Vagina (tissue), 2 donors: ENCODE measurements at places on chromosomes 6 and 20. TPM values are rescaled to one million over a fixed set of nuclear protein-coding genes. Genes with fewer than 3 reads are reported as not detected.

SYCP2 gene
- 3.2 TPM for total RNA-seq

DNA sequence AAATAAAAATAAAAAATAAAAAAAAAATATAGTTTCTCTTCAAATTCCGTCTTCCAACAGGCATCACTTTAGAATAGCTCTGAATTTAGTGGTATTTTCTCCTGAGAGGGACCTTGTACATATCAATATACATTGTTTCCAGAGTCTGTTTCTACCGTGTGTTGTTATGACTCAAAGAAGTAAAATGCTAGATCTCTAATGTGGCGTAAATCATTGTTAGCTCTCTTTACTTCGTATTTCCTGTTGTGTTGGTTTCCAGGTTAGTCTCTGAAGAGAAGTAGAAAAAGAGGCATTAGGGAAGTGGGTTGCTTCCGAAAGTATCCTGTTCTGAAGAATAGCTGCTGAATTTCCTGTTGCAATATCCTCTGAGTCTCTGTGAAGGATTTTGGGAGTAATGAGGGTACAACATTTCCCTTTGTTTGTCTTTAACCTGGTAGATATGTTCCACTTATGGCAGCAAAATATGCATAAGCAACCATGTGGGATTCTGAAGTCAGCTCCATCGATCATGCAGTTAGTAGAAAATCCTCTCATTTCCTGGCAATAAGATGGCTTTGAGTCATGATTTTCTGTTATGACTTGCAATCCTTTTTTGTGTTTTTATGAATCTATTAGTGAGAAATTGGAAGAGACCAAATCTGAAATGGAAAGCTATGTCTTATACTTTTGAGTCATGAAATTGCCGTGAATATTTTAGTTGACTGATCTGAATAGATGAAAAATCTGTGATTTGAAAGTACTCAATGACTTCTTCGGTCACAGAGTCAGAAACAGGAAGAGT is 42.0 kb upstream of the MCHR2 start:
- no peak overlapping the region for H3K27ac ChIP-seq
- H3K4me3 ChIP-seq: no peak overlapping the region
- no peaks in the 10 kb centered on the region for H3K27me3 ChIP-seq
- no peak for DNase-seq
- H3K36me3 ChIP-seq: no peaks in the 10 kb centered on the region
- H3K4me1 ChIP-seq: no peaks in the 10 kb centered on the region

- DNase-seq: no peak
- H3K27ac ChIP-seq: no peak overlapping the region
- H3K4me1 ChIP-seq: no peaks in the 10 kb centered on the region
- no peaks in the 10 kb centered on the region for H3K27me3 ChIP-seq
- no peak overlapping the region for H3K4me3 ChIP-seq
These were observed 75.1 kb downstream of the SLC2A10 start for GRCh38 chr20:46784436-46785127.

KHDRBS2 gene
- 1.7 TPM for total RNA-seq

SLC17A2 gene
- not detected for total RNA-seq

- H3K4me3 ChIP-seq: no peak overlapping the region
- H3K27me3 ChIP-seq: no peaks in the 10 kb centered on the region
- H3K4me1 ChIP-seq: no peaks in the 10 kb centered on the region
These were observed 189.7 kb downstream of the EDN1 start for GRCh38 chr6:12479881-12480280.

GRCh38 chr6:11854408-11855165 is 76.0 kb upstream of the ADTRP start:
- H3K27me3 ChIP-seq: no peaks in the 10 kb centered on the region
- no peak overlapping the region for H3K27ac ChIP-seq
- peaks cover 4% of the 10 kb centered on the region for H3K4me1 ChIP-seq
- H3K36me3 ChIP-seq: no peaks in the 10 kb centered on the region
- no peak for DNase-seq

HTR1B gene
- total RNA-seq: not detected

DNA sequence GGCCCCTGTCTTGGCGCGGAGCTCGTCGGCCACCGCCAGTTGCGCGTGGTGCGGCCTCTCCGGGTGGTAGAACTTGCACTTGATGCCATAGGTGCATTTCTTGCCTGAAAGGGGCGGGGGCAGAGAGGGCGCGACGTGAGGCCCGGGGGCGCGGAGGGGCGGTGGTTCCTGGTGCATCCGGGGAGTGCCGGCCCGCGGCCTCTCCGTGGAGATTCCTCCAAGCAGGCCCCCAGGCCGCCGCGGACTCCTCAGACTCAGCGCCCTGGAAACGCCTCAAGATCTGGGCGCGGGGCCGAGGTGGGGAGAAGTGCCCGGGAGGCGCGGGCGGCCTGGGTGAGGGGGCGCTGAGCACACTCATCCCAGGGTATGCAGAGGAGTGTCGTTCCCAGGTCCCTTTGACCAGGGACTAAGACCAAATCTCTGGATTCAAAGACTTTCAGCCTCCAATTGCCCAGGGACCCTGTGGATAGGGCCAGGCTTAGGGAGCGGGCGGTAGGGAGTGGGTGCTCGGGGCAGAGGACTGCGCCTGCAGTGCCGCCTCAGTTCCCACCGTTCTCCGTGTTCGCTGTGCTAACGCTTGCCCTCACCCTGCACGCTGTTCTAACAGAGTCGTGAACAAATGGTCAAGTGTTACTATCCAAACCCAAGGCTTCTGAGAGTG is 33.3 kb downstream of the ZC3H12D start:
- DNase-seq: no peak
- H3K4me1 ChIP-seq: peaks cover 37% of the 10 kb centered on the region
- H3K4me3 ChIP-seq: peak overlapping the region; percentile 41
- H3K36me3 ChIP-seq: no peaks in the 10 kb centered on the region
- H3K27ac ChIP-seq: peak overlapping the region; percentile 27

- no peak overlapping the region for H3K27ac ChIP-seq
- H3K4me3 ChIP-seq: no peak overlapping the region
- H3K4me1 ChIP-seq: peaks cover 13% of the 10 kb centered on the region
These were observed 88.5 kb downstream of the PSMG4 start for GRCh38 chr6:3347247-3347646.

DNA sequence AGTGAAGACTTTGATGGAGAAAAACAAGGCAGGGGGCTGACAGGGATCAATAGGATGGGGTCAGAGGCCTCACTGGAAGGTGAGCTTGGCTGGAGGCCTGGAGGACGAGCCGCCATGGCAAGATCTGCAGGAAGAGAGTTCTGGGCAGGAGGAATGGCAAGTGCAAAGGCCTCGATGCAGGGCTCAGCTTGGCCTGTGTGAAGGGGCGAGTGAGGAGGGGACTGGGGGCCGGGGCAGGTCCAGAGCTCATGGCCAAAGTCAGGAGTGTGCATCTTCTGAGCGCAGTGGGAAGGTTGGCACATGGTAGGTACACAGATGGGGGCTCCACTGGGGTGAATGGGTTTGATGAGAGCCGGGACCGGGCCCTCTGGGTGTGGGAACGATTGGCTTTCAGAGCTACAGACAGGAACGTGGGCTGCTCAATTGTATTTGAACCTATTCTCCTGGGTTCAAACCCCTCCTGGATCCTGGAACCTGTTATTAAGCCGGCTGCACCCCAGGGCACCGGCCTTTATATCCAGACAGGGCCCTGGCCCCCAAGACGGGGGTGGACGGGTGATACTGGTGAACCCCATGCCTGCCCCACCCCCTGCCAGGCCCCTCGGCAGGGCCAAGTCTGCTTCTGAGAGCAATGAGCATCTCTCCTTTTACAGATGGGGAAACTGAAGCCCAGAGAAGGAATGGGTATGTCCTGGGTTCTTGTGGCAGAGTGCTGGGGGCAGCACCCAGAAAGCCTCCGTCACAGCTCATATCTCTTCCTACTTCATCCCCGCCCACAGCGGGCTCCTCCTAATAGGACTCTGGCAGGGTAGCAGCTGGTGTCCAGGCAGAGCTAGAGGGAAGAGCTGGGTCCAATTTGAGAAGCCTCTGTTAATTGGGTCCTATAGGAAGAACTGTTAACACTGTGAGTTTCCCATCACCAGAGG is 106.1 kb downstream of the CEBPB start:
- H3K4me1 ChIP-seq: peaks cover 27% of the 10 kb centered on the region
- H3K27ac ChIP-seq: peak overlapping the region; percentile 88
- no peak for DNase-seq

DNA sequence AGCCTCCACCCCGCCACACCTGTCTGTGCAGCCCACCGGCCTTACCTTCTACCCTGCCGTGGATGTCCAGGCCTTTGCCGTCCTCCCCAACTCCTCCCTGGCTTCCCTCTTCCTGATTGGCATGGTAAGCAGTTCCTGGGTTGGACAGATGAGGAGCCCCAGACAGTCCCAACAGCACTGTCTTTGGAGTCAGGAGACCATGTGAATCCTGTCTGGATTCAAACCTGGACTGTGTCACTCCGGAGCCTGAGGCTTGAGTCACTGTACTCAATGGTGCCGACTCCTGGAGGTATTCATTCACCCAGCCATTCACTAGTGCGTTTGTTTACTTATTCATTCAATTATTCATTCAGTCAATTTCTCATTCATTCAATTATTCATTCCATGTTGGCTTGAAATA is 20.0 kb upstream of the LBP start:
- no peaks in the 10 kb centered on the region for H3K4me1 ChIP-seq
- no peaks in the 10 kb centered on the region for H3K36me3 ChIP-seq
- DNase-seq: no peak
- H3K27ac ChIP-seq: no peak overlapping the region
- H3K27me3 ChIP-seq: no peaks in the 10 kb centered on the region

HDGFL1 gene
- total RNA-seq: not detected

DNA sequence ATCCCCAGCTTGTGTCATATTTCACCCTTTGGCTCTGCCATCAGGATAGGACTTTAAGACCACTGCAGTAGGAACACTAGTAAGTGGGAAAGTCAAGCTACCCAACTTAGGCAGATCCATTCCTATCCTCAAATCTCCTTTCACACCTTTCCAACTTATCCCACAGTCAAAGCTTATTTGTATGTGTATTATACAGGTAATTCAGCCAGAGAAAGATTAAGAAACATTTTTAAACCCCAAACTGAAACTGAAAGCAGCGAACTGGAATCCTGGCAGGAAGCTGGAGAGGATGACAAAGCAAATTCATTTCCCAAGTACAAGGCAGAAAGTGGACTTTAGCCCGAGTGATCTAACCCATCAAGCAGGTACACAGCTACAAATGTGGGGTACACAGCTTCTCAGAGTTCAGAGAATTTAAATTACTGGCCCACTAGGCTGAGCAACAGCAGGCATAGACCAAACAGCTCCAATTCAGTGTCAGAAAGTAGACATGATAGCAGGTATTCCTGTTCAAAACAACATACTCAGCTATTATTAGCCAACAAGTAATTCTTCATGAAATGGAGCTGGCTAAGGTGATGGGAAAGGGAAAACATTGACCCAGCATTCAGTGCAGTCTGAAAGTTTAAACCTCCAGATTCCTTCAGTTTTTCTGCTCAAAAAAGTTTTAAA is 39.1 kb downstream of the ILRUN start:
- DNase-seq: no peak
- peaks cover 6% of the 10 kb centered on the region for H3K36me3 ChIP-seq
- no peaks in the 10 kb centered on the region for H3K27me3 ChIP-seq
- peak overlapping the region; percentile 84 for H3K27ac ChIP-seq
- peak overlapping the region; percentile 44 for H3K4me3 ChIP-seq
- H3K4me1 ChIP-seq: peaks cover 35% of the 10 kb centered on the region

NHLRC1 gene
- 0.74 TPM for total RNA-seq

TCF15 gene
- total RNA-seq: not detected
